ENCODE measurements at places on chromosomes 2 and 18.
A peak's percentile ranks its signal among the peaks of the same experiment; 100 is the strongest.

- peak; percentile 30 for DNase-seq
Observed at GRCh38 chr2:96773922-96774321, 13.2 kb downstream of the CNNM4 start.

DNA sequence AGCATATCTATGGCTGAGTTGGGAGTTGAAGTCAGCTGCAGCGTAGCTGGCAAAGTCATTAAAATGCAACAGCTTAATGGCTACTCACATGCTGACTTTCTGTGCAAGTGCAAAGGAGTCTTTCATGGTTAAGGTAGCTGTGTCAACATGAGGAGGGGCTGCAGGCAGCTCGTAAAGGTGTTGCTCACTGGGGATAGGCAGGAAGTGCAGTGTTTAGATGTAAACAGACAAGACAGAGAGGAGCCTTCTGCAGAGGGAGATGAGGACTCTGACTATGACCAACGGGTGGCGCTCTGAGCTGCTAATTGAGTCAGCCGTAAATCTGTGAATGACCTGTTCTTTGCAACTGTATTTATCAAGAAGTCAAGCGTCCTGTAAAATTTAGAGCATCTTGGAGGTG is 22.3 kb upstream of the CAVIN2 start:
- DNase-seq = peak; percentile 57

- DNase-seq = no peak
Observed at GRCh38 chr18:72823345-72823744, 44.4 kb downstream of the NETO1 start.

- DNase-seq = no peak
Observed at GRCh38 chr2:136434251-136434715, 316.3 kb upstream of the CXCR4 start.

GRCh38 chr18:36947820-36948348 is 119.0 kb downstream of the KIAA1328 start:
- peak; percentile 37 for DNase-seq

DNA sequence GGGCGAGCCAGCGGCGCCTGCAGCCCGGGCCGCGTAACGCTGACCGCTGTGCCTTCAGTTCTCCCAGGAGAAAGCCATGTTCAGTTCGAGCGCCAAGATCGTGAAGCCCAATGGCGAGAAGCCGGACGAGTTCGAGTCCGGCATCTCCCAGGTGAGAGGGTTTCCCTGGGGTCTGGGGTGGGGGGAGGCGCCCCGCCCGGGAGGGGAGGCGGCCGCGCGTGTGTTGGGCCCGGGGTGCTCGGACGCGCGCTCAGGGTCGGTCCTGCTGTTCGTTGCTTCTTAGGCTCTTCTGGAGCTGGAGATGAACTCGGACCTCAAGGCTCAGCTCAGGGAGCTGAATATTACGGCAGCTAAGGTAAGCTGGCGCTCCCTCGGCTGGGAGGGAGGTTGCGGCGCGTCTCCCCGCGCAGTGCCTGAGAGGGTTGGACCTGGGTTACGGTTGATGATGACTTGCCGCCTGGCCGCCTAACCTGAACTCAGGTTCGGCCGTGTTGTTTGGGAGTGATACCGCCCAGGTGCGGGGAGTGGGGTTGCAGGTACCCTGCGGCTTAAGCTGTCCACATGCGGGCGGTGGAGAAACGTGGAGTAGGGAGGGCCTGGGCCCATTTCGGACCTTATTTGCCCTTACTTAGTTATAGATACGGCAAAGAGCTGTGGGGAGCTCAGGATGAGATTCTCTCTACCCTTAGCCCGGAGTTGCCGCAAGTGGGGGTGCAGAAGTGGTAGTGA is 638 bp downstream of the RPS7 start:
- DNase-seq = peak; percentile 39

GRCh38 chr18:58596265-58596681 is 32.6 kb downstream of the ALPK2 start:
- DNase-seq = no peak

- peak; percentile 66 for DNase-seq
Observed at GRCh38 chr2:175855794-175856453, 146.1 kb downstream of the LNPK start.

GRCh38 chr2:64021578-64021977 is 2.4 kb upstream of the VPS54 start:
- no peak for DNase-seq

GRCh38 chr2:129565551-129566109 is 413.8 kb upstream of the RAB6C start:
- no peak for DNase-seq

DNA sequence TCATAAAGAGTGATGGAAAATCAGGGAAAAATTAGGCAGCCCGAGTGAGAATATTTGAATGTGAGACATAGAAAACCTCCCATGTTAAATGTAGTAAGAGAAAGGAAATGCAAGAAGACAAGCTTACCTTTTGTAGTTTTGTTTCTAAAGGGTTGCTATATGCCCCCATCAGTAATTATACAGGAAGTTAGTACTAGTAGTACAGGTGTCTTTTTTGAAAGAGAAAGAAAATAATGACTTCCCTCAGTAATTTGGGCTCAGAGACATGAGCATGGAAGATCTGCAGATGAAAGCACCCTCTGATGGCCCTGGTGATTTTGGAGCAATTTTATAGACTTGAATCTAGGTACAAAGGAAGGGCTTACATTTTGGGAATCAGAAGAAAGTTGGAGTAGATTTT is 80.8 kb downstream of the RHBDD1 start:
- DNase-seq = no peak

- no peak for DNase-seq
Observed at GRCh38 chr2:119473621-119474370, 42.1 kb downstream of the TMEM37 start.

- peak; percentile 98 for DNase-seq
Observed at GRCh38 chr2:173590276-173590861, 235.7 kb downstream of the CDCA7 start.

DNA sequence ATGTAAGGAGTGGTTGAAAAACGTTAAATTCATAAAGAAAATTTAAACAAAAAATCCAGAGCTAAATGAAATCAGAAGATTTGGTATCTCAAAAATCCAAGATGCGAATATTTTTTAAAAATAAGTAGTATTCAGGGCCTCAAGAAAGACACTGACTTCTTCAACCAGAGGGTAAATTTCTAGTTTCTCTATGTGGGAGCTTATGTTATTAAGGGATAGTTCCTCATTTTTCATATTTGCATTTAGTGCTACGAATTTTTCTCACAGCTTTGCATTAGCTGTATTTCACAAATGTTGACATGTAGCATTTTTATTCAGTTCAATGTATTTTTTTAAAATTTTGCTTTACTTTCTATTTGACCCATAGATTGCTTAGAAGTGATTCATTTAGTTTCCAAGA is 454.7 kb downstream of the CBLN2 start:
- no peak for DNase-seq

GRCh38 chr2:74001781-74002504 is 17.2 kb downstream of the TET3 start:
- peak; percentile 24 for DNase-seq

GRCh38 chr2:200220251-200220650 is 86.2 kb upstream of the SPATS2L start:
- DNase-seq = no peak

GRCh38 chr18:32735781-32736180 is 37.0 kb downstream of the KLHL14 start:
- DNase-seq = peak; percentile 82

DNA sequence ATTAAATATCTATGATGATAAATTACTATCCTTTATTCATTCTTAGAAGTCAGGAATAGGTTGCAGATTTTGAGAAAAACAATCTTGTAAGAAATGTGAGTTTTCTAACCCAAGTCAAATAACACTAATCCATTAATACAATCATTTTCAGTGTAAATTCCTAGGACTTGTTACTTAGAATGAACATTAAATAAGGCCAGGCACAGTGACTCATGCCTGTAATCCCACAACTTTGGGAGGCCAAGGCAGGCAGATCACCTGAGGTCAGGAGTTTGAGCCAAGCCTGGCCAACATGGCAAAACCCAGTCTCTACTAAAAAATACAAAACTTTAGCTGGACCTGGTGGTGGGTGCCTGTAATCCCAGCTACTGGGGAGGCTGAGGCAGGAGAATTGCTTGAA is 45.8 kb upstream of the CDKL4 start:
- peak; percentile 32 for DNase-seq

GRCh38 chr2:29223851-29224692 is 108.9 kb downstream of the CLIP4 start:
- peak; percentile 12 for DNase-seq

GRCh38 chr2:186113284-186113683 is 372.8 kb upstream of the ZC3H15 start:
- DNase-seq = no peak

GRCh38 chr2:62467475-62468321 is 38.3 kb downstream of the TMEM17 start:
- DNase-seq = no peak

- no peak for DNase-seq
Observed at GRCh38 chr2:161571051-161571429, 53.2 kb upstream of the SLC4A10 start.

DNA sequence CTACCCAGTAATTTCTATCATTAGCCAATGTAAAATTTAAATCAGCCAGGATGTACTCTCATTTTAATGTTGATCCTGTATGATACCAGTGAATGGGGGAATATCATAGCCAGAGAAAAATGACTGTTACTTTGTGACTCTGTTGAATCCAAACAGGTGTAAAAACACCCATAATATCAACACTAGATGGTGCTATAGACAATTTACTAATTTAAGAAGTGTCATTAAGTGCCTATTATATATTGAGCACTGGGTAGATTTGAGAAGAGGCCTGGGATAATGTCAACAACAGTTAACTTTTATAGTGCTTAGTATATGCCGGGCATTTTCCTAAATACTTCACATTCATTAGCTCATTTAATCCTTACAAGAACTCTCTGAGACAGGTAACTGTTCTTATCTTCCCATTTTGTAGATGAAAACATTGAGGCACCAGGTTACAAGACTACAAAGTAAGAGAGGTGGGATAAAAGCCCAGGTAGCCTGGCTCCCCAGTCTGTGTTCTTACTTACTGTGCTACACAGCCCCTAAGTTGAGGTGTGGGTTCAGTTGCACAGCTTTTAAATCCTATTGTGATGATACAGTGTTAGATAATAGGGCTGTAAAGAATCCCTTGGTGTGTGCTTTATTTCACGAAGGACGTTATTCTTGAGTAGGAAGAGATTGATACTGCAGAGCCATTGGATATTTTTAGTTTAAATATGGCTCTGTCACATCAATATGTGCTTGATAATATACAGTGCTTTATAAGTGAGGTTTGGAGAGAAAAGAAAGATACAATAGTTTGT is 325.5 kb downstream of the AGPS start:
- no peak for DNase-seq

- DNase-seq = no peak
Observed at GRCh38 chr18:42157878-42158277, 202.8 kb downstream of the PIK3C3 start.
